SK-N-SH treated with all-trans-retinoic acid at 6 μM for 48 hours (cell line): ENCODE measurements at places on chromosomes 2 and 18.
A peak's percentile ranks its signal among the peaks of the same experiment; 100 is the strongest.

DNA sequence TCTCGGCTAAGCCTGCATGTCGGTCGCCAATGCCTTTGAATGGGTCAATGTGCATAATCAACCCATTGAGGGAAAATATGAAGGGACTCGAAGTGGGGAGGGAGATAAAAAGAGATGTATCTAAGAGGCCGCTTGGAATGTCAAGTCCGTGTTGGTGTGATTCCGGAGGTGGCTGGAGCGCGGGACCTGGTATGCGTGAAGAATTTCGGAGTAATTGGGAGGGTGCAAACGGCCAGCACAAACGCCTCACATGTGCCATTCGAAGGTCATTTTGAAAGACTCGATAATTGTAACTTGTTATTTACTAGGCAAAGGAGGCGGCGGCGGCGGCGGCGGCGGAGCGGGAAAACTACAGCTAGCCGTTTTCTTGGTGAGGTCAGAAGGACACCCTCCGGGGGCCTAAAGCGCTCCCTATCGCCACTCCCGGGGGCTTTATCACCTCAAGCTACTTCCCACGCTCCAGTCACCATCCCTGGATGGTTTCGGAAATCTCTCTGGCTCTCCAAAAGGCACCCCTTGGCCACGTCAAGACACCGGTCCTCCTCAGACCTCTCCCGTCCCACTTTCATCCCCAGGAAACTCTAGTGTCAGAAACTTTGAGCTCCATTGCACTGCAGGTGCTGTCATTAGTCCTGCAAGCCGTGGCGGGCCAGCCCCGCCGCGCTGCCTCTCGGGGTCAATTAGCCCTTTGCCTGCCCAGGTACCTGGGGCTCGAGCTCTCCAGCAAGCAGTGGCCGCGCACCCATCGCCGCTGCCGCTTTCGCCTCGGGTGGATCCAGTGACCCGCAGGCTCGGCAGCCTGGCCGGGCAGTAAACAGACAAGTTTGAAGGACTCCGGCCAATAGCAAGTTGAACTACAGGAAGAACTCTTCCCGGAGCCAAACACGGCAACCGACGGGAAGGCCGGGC is 1.5 kb downstream of the ERBB4 start:
- peak; percentile 55 for ATAC-seq

DNA sequence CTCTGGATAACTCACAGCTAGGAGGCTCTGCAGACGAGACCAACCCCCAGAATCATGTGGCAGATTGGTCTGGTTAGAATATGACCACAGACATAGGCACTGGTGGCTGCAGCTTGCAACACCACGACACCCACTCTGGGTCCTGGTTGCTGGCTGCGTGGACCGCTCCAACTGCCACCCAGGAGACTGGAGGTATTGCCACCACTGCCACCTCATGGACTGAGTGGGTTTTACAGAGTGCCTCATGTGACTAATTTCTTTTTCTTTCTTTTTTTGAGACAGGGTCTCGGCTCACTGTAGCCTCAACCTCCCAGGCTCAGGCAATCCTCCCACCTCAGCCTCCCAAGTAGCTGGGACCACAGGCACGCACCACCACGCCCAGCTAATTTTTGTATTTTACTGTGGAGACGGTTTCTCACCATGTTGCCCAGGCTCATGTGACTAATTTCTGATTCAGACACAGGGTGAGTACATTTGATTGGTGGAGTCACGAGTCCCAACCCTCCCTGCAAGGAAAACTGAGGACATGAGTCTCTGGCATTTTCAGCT is 29.9 kb upstream of the NT5DC4 start:
- peak; percentile 79 for ATAC-seq

- ATAC-seq: no peak; the same call in 2 of the 3 replicates
These were observed 894.9 kb upstream of the CDH2 start for GRCh38 chr18:29071869-29072268.

DNA sequence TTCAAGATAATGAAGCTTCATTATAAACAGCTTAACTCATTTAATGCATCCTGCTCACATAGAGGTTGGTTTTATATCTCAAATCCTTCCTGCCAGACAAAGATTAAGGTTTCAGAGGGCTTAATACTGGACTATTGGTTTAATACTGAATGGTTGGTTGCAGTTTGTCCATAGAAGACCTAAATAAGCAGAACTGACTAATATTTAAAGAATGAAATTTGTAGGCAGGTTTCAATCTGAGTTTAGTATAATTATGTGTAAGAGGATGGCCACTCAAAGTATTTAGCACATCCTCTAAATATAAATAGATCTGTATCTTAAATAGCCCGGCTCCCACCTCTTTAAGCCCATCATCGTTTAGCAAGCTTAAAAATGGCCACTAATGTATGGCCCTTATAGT is 92.5 kb downstream of the EPB41L5 start:
- ATAC-seq: no peak

DNA sequence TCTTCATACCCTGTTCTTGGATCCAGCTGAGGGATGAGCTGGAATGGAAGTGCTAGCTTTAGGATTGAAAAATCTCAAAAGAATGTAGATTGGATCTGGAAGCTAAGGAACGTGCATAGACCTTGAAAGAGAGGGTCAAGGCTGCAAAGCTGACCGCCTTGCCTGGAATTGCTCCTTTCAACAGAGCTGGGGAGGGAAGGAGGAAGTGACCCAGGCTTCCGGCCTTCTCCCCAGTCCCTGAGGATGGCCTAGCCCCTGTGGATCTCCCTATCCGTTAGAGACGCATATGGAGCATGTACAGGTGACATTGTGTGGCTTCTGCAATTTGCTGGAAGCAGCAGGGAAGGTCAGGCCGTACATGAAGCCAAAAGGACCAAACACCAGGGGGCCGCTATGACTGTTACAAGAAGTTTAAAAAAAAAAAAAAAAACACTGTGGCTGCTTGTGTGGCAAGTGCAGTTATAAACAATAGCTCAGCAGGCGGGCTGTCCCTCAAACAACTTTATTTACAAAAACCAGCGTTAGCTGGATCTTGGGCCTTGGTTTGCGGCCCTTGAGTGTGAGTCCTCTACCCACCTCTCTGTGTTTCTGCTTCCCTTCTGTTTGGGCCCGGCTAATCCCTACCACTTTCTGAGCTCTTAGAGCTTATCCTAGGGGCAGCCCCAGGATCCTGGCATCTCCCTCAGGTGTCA is 227.6 kb downstream of the SEPTIN10 start:
- no peak for ATAC-seq

DNA sequence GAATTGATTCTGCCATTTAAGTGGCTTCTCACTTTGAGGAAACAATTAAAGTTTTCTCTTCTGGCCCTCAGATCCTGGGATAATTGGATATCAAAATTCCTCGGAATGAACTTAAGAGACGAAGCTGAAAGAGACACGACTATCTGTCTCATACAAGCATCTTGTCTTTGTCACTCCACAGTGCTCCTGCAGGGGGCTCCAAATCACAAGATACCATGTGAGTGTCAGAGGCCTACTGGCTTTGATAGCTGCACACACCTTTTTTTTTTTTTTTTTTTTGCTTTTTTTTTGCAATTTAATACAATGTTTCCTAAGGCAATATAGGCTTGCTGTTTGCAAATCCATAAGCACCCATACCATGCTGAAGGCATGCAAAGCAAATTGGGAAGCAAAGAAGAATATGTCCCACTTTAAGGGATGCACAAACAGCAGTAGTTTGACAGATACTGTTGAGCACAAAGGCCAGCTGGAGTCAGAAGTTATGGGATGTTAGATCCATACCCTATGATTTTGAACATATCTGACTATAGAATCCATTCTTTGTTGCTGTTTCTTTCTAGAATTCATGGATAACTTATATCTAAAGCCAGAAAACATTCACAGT is 109.0 kb upstream of the CBLN2 start:
- ATAC-seq: peak; percentile 93

- no peak for ATAC-seq
These were observed 69.9 kb downstream of the PLB1 start for GRCh38 chr2:28565720-28566295.

DNA sequence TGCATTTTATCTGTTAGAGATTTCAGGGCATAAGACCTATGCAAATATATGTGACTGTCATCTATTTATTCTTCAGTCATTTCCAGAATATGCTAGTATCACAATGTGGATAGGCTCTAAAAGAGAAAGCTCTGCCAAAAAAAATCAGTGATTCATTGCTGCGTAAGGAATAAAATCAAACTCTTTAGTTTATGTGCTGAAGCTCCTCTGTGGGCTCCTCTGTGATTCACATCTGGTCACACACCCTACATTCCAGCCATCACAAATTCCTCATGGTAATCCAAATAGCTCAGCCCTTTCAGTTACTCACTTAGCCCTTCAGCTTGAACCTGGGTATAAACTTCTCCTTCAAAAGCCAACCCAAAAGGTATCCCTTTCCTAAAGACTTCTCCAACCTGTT is 21.4 kb downstream of the DLGAP1 start:
- ATAC-seq: no peak

- no peak for ATAC-seq
These were observed 41.1 kb upstream of the FAHD2A start for GRCh38 chr2:95361216-95361980.

DNA sequence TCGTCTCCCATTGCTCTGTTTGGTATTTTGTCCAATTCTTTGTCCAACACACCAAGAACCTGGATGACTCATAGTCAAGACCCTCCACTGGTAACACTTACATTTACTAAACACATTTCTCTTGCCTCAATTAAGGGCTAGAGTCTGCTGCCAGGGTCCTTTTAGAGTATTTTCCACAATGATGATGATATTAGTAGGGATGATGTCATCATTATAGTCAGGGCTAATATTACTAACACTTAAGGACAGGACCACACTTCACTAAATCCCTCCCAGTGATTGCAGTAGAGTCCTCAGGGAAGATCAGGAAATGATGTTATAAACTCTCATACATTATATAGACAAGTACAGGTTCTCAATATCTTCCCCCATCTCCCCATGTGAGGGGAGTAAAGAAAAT is 13.6 kb upstream of the SS18 start:
- no peak for ATAC-seq

GRCh38 chr2:54455131-54455562 is 980 bp upstream of the SPTBN1 start:
- ATAC-seq: no peak

GRCh38 chr2:229463841-229464346 is 192.8 kb upstream of the PID1 start:
- ATAC-seq: no peak

DNA sequence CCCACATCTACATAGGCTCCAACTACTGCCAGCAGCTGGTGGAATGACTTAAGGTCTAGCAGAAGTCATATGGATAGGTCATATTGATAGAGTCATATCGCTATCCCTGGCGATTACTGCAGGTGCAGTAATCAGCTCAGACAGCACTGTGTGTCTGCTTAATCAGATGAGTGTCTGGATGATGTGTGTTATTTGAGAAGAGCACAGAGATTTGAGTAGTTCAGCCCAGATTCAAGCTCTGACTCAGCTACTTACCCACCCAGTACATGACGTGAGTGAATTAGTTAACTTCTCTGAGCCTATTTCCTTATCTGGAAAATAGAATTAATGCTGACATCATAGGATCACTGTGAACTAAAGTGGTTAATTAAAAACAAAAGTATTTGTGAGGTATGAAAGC is 78.9 kb downstream of the EHD3 start:
- ATAC-seq: peak; percentile 78

GRCh38 chr2:207093234-207093633 is 72.5 kb downstream of the KLF7 start:
- ATAC-seq: no peak

DNA sequence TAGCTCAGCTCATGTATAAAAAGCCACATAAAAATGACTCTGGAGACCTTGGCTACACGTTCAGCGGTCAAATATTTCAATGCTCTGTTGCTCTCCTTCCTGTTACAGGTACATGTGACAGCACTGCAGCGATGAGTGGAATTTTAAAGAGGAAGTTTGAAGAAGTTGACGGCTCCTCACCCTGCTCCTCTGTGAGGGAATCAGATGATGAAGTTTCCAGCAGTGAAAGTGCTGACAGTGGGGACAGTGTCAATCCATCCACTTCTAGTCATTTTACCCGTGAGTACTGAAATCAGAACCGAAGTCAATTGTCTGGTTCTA is 125.4 kb downstream of the CSRNP3 start:
- no peak for ATAC-seq

DNA sequence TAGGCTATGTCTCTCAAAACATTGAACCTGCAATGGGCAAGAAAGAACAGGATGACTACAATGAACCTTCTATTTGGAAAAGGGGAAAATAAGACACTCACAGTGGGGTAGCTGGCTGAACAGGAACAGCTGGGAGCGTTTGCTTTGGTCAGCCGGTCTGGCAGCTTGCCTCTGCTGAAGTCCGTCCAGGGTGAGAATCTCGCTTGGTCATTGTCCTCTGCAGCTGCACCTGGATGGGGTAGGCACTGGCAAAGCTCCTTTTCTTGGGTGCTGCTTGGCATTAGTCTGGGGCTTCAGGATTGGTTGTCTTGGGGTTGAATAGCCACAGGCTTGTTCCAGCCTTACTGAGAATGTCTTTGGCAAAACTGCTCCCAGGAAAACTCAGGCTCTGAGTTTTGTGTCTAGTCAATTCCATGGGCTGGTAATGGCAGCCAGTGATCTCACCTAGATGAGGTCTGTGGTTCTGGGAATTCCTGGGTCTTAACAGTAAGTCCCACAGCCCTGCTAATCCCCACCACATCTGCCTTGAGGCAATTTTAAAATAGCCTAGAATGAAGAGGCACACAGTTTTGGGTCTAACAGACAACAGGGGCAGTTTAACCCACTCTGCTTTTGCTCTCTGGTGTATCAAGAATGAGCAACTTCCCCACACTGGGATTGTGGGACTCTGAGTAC is 13.4 kb downstream of the NEDD4L start:
- no peak for ATAC-seq
